Activated naive CD8-positive, alpha-beta T cell treated with anti-CD3 and anti-CD28 coated beads for 36 hours (primary cell): ENCODE measurements at places on chromosomes 12 and 14. TPM values are rescaled to one million over a fixed set of nuclear protein-coding genes. Genes with fewer than 3 reads are reported as not detected.

GRCh38 chr12:104866291-104866690, 91.8 kb downstream of the SLC41A2 start:
- DNase-seq = no peak

DNA sequence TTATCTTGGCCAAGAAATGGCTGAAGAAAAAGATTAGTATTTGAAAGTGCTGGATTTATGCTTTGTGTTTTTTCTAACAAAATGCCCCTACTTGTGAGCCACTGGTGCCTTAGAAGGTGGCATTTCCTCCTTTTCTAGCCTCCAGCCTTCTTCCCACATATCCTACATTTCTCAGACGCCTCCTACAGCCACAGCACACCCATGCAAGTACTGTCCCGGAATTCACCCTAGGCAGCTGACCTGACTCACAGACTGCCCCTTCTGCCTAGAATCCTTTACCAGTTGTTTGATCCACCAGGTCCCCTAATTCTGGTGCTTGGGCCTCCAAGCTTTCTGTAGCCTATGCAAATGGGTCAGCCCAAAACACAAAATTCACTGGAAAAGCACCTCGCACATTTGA, 166.0 kb downstream of the FOXN3 start:
- no peak for DNase-seq

- no peak for DNase-seq
Measured at GRCh38 chr12:91139286-91139685, 28.0 kb upstream of the LUM start.

AQP6 gene
- total RNA-seq = not detected

GRCh38 chr12:15049461-15050153, 76.8 kb downstream of the PDE6H start:
- DNase-seq = no peak

ADCY6 gene
- total RNA-seq = not detected

DNA sequence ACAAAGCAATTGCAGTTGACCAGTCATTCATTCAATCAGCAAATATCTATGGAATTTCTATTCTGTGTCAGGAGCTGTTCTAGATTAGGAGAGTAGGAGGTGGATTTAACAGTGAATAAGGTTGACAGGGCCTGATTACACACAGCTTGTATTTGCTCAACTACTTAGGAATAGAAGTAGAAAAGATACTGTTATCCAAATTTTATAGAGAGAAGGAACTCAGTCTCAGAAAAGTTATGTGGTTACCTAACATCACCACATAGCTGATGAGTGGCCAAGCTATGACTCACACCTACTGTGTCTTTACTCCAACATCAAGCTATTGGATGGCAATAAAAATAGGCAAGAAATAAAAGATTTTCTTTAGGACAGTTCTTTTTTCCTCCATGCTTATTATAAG, 374.8 kb downstream of the RMST start:
- no peak for DNase-seq

ZBTB42 gene
- 1.1 TPM for total RNA-seq

B3GNT4 gene
- total RNA-seq = 0.92 TPM

DNA sequence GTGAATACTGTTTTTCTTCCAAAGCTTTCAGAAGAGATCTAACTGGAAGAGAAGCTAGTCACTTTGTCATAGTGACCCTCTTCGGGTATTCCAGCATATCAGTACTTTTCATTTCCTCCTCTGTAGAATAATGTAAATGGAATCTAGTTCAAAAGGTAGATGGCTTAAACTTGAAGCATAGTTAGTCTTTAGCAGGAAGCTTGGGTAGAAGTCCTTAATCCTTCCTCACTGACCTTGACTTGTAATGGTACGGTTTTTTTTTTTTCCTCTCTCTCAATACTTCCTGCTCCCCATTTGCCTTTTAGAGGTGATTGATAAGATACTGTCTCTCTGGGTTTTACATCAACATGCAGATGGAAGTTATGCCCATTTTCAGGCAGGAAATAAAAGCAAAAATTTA, 1.7 kb downstream of the FBXO34 start:
- DNase-seq = no peak

RNF10 gene
- total RNA-seq = 142 TPM

DNA sequence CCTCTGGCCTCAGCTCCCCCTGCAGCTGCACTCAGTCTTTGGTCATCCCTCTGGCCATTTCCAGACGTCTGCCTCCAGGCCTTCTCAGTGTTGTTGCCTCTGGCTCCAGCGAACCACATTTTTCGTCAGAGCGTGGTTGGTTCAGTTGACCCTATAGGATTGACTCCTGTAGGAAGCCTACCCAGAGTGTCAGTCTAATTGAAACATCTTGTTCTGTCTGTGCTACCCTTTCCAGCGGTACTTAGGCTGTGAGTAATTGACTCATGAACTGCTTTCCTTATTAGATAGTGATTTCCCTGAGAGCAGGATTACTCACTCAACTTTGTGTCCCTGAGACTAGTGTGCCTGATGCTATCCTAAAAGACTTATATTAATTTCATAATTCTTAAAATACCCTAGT, 373.2 kb downstream of the ATP23 start:
- DNase-seq = no peak

DNA sequence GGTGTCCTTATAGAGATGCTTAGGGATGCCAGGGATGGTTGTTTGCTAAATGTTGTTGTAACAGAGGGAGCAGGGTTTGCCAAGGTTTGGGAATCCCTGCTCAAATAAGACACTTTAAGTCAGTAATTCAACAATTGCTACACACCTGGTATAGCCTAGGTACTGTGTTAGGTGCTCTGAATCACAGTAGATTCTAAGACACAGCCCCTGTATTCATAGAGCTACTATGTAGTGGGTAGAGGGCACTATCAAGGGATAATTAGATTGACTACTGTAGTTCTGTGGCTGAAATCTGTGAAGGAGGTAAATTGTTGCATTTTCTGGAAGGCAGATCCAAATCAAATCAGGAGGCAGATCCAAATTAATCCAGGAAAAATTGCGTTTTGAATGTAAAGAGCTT, 149.2 kb downstream of the C12orf75 start:
- DNase-seq = no peak

NRL gene
- 2.6 TPM for total RNA-seq
